ENCODE measurements at places on chromosomes 11 and 22.

- no peak for DNase-seq
Observed at GRCh38 chr11:680476-680875, 14.5 kb downstream of the DEAF1 start.

GRCh38 chr11:14645015-14645912, 1.7 kb downstream of the PDE3B start:
- DNase-seq, result peak; percentile 50

DNA sequence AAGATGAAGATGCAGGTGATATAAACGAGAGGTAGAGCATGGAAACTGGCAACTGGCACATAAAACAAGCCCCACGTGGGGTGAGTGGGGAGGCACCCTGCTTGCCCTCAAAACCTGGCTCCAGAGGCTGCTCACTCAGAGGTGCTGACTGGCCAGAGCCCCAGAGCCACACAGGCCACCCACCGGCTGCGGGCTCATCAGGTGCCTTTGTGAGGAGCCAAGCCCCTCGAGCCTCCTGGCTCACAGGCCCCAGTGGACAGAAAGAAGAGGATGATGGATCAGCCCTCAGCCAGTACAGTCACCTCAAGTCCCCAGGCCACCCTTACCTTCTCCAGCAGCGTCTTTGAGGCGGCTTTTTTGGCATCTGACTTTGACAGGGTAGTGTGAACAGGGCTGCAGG, 6.2 kb downstream of the CHID1 start:
- DNase-seq, result no peak

DNA sequence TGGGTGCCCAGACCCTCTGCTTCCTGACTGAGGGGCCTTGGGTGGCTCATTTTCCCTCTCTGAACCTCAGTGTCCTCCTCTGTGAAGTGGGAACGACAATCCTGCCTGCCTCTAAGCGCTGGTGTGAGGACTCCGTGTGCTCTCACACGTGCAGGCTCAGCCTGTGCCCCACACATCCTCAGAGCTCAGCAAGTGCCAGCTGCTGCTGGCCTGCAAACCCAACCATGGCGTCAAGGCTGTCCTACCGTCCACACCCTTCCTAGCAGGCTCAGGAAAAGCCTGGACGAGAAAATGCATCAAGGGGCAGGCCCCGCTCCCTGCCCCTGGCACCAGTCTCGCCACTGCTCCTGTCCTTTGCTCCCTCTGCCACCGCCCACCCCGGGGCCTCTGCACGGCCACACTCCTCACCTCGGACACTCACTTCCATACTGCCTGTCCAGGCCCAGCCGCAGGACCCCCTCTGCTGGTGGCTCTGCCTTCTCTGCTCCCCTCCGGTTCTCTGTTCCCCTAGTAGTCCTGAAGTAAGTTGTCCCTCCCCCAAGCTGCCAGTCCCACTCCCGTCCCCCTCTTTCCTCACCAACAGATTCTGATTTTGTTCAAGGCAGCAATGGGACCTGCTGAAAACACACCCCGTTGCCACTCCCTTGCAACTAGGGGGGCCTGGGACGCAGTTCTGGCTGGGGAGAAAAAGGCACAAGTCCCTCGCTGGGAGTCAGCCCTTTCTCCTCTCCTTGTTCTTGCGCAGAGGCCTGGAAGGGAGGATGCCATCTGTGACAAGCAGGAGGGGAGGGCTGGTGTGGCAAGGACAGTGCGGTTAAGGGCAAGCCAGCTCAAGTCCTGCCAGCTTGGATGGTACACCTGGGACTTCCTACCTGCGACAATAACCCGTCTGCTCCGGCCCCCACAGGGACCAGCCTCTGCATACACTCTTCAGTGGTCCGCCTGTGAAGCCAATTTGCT, 62.2 kb downstream of the ARFGAP3 start:
- DNase-seq, result no peak

DNA sequence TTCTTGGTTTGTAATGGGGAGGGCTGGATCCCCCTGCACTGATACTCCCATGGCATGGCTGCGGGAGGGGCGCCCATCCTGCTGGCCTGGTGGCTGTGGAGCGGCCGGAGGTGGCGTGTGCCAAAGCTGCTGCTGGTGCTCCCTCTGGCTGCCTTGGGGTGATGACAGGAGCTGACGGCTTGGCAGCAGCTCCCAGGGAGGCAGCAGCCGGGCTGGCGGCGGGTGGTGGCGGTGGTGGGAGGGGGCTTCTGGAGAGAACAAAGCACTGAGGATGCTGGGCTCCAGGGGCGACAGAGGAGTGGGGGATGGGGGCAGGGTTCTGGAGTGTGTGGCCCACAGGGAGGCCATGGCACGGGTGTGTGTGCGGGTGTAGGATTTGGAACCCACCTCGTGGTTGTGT, 11.4 kb upstream of the MPPED1 start:
- no peak for DNase-seq

GRCh38 chr11:75582506-75582894, 20.4 kb downstream of the SERPINH1 start:
- DNase-seq, result no peak

DNA sequence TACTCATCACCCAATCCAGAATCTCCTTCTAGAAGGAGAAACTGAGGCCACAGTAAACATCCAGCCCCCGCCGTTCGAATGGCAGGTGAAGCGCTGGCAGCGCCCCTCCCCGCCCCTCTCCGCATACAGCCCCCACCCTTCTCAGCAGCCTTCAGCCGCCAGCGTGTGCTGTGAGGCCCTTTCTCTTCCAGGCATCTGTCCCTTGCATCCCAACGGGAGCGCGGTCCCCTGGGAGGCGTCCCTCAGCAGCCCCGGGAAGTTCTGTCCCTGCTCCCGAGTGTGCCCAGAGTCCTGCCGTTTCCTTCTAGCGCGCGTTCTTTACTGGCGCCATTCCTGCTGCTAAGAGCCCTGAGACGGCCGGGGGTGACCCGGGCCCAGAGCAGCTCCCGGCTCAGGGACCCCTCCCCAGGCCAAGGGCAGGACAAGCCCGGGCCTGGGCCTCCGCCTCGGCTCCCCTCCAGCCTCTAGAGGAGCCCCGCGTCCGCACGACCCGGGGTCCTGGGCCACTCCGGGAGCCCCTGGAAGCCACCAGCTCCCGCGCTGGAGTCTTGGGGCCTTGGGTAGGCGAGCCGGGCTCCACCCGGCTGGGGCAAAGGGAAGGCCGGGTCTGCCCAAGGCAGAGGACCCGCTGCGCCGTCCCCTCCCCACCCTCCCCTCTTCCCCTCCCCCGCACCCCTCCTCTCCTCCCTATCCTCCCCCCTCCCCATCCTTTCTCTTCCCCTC, 450.4 kb downstream of the OPCML start:
- DNase-seq, result peak; percentile 33

- DNase-seq, result no peak
Observed at GRCh38 chr22:46121523-46122287, 28.6 kb upstream of the PPARA start.

GRCh38 chr22:47858773-47859306, 1096.4 kb downstream of the TBC1D22A start:
- DNase-seq, result no peak

- DNase-seq, result peak; percentile 13
Observed at GRCh38 chr11:110989428-110990133, 255.9 kb upstream of the POU2AF2 start.

DNA sequence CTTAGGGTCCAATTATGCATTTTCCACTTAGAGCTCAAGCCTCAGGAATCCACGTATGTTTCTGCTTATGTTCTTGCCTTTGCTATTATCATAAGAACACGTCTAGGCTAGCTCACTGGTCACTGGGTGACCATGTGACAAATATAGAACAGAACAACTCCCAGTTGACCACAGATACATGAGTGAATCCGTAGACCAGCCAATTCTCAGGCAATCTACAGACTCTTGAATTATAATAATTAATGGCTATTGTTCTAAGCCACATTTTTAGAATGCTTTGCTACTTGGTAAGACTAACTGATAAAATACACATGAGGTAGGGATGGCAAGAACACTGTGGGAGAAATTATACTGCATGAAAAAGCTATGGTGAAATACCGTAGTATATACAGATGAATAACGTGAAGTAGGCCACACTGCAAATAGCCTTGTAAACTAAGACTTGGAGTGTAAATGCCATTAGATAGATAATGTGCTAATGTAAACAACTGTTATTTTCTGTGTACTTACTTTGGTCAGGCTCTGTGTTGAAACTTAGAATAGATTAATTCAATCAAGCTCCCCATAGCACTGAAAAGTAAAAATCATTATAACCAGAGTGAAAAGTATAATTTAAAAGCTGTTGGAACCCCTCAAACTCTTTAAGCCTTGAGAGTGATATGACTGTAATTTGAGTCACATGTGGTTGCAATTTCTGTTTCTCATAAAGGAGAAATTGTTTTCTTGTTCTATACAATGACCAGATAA, 366.2 kb upstream of the CCDC179 start:
- no peak for DNase-seq

- no peak for DNase-seq
Observed at GRCh38 chr11:55847453-55847852, 8.9 kb downstream of the OR5D16 start.

- peak; percentile 32 for DNase-seq
Observed at GRCh38 chr22:24164940-24165339, 16.3 kb upstream of the SUSD2 start.

DNA sequence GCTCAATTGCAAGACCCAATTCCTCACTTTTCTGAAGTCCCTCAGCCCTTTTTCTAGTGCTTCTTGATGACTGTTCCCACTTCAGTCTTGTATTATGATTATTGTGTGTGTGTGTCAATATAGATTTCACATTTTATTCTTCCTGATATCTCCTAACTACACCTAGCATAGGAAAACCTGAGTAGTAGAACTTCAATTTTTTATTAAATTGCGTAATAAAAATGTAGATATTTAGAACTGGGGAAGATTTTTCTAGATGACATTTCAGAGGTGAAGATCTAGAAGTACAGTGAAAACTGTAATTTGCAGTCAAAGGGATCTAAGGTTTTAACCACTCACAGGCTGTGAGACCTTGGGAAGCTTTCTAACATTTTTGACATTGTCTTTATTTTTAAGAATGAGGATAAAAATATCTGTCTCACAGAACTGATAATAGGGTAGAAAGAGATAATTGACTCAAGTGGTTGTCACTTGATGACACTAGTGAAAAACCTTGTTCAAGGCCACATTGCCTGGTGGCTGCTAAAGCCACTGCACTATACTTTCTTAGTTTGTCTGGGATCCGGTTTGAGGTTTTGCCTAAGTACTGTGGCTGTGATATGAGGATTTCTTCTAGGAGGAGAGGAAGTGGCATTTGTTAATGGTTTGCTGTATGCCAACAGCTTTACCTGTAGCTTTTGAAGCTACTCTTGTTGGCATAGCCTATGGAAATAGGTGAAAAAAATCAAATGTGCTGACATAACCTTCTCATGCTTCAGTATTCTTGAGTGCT, 32.2 kb upstream of the SESN3 start:
- DNase-seq, result no peak

DNA sequence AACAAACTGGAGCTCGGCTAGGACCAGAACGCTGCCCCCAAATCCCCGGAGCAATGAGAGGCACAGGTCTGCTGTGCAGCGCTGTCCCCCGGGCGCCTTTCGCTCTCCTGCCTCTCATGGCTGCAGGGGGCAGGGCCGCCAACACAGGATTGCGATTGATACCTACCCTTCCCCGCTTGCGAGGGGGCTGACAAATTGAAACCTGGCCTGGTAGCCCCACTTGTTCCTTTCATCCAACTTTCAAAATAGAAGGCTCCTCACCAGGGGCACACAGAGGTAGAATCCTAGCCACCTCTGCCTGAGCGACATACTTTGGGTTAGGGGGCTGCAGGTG, 642 bp upstream of the CASTOR1 start:
- no peak for DNase-seq

- DNase-seq, result no peak
Observed at GRCh38 chr11:110374921-110375320, 54.8 kb upstream of the FDX1 start.

- no peak for DNase-seq
Observed at GRCh38 chr11:64766881-64767280, 7.1 kb upstream of the PYGM start.

DNA sequence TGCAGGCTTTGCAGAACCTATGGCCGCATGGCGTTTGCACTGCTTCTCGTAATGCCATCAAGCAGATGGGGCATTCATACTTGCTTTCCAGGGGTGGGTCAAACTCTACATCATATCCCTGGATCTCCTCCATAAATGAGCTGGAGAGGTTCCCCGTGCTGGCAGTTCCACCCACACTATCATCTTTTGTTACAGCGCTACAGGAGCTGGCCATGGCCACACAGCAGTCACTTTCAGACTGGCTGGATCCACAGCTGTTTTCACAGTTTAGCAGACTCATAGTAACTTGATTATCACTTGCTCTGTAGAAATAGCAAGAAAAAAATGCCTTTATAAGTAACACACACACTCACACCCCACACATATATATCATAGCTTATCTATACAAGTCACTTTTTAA, 8.8 kb downstream of the TRAF6 start:
- DNase-seq, result no peak

DNA sequence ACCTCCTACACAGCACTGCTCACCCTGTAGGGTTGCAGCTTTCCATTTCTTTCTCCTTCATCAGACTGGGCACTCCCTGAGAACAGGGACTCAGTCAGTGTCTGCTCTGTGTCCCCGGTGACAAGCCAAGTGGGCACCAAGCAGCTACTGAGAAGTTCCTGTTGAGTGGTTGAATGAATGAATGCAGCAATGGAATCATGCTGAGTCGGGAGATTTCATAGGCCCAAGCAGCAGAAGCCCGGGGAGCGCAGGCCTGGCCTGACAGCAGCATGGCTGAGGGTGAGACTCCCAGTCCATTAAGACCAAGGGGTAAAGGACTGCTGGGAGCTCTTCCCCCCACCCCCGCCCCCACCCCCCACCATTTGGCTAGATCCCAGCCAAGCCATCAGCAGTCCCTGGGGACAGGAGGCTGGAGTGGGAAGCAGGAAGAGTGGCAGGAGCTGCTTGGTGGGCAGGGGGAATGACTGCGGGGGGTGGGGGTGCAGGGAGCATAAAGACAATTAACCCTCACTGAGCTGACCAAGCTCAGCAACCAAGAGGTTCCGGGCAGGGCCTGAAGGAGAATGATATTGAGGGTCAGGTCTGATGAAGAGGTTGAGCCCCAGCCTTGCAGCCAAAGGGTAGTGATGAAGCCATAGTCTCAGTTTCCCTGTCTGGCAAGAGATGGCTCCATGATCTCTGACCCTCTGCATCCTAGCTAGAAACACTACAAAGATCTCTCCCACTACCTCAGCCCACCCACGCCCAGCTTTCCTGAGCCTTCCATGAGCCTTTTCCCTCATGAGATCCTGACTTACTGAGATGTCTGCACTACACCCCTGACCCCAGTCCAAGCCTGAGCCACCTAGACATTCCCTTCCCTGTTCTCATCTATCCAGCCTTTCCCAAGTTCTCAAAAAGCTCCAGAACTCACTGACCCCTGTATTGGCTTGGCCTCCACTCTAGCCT, 2.8 kb downstream of the PDE2A start:
- peak; percentile 32 for DNase-seq

GRCh38 chr11:69844396-69844795, 25.2 kb upstream of the FGF3 start:
- DNase-seq, result no peak

GRCh38 chr11:36155124-36155561, 134.1 kb downstream of the COMMD9 start:
- no peak for DNase-seq
